ENCODE measurements at places on chromosomes 12 and 14. TPM values are rescaled to one million over a fixed set of nuclear protein-coding genes. Genes with fewer than 3 reads are reported as not detected.

SERPINA1 gene
- 77.8 TPM for total RNA-seq

LRTM2 gene
- not detected for total RNA-seq

- H3K4me3 ChIP-seq, result peak overlapping the region; percentile 35
These were observed 599 bp downstream of the PAPLN start for GRCh38 chr14:73237786-73238423.

DNA sequence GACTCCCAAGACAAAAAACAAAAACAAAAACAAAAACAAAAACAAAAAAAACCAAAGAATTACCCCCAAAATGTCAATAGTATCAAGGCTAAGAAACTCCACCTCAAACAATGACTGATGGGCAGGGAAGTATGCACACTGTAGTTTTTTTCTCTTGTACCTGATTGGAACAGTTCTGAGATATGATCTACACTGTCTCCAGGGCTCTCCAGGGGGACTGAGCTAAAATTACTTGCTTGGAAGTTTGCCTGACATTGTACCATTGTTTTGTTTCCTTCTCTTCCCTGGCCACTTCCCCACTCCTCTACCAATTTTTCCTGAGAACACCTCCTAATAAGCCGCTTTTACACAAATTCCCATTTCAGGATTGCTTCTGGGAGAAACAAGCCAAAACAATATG, 22.3 kb upstream of the CATSPERB start:
- H3K4me3 ChIP-seq, result no peak overlapping the region
- H3K27ac ChIP-seq, result peak overlapping the region; percentile 70
- H3K36me3 ChIP-seq, result no peaks in the 10 kb centered on the region
- no peak for DNase-seq
- H3K27me3 ChIP-seq, result no peaks in the 10 kb centered on the region

ACYP1 gene
- 8.3 TPM for total RNA-seq

DNA sequence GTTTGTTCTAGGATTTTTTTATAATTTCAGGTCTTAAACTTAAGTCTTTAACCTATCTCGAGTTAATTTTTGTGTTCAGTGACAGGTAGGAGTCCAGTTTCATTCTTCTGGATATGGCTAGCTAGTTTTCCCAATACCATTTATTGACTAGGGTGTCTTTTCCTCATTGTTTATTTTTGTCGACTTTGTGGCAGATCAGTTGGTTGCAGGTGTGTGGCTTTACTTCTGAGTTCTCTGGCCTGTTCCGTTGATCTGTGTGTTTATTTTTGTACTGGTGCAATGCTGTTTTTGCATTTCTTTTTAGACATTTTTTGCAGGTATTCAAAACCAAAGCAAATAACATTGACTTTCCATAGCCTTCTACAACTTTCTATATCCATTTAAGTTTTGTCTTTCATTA, 121.7 kb downstream of the ETNK1 start:
- no peaks in the 10 kb centered on the region for H3K36me3 ChIP-seq
- DNase-seq, result no peak
- H3K27ac ChIP-seq, result no peak overlapping the region
- H3K27me3 ChIP-seq, result no peaks in the 10 kb centered on the region
- H3K4me3 ChIP-seq, result no peak overlapping the region
- no peaks in the 10 kb centered on the region for H3K4me1 ChIP-seq

- H3K4me3 ChIP-seq, result no peak overlapping the region
- H3K27ac ChIP-seq, result no peak overlapping the region
- no peaks in the 10 kb centered on the region for H3K4me1 ChIP-seq
- H3K27me3 ChIP-seq, result no peaks in the 10 kb centered on the region
- no peaks in the 10 kb centered on the region for H3K36me3 ChIP-seq
- DNase-seq, result no peak
These were observed 119.0 kb upstream of the RASSF8 start for GRCh38 chr12:25839470-25839869.

DNA sequence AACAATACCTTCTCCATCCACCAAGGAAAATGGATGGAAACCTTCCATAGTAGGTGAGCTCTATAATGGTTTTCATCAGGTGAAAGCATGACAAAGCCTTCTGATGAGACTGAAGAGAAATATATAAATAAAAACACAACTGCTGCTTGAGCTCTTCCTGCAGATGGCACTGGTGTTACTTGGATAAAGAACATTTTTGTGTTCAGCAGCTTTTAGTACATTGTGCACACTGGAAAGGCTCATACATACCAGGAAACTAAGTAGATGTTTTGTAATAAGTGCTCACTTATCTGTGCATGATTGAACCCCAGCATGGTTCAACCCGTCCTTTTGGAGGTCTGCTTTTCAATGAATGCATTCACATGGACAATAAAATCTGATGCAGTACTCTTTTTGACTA, 357.3 kb upstream of the MIS18BP1 start:
- H3K27ac ChIP-seq, result no peak overlapping the region
- no peak for DNase-seq
- no peak overlapping the region for H3K4me3 ChIP-seq
- H3K36me3 ChIP-seq, result no peaks in the 10 kb centered on the region
- no peaks in the 10 kb centered on the region for H3K4me1 ChIP-seq

- DNase-seq, result no peak
- H3K4me3 ChIP-seq, result no peak overlapping the region
- H3K27ac ChIP-seq, result no peak overlapping the region
- H3K4me1 ChIP-seq, result peaks cover 20% of the 10 kb centered on the region
- no peaks in the 10 kb centered on the region for H3K27me3 ChIP-seq
These were observed 42.9 kb upstream of the NR2C1 start for GRCh38 chr12:95116341-95116740.

DNA sequence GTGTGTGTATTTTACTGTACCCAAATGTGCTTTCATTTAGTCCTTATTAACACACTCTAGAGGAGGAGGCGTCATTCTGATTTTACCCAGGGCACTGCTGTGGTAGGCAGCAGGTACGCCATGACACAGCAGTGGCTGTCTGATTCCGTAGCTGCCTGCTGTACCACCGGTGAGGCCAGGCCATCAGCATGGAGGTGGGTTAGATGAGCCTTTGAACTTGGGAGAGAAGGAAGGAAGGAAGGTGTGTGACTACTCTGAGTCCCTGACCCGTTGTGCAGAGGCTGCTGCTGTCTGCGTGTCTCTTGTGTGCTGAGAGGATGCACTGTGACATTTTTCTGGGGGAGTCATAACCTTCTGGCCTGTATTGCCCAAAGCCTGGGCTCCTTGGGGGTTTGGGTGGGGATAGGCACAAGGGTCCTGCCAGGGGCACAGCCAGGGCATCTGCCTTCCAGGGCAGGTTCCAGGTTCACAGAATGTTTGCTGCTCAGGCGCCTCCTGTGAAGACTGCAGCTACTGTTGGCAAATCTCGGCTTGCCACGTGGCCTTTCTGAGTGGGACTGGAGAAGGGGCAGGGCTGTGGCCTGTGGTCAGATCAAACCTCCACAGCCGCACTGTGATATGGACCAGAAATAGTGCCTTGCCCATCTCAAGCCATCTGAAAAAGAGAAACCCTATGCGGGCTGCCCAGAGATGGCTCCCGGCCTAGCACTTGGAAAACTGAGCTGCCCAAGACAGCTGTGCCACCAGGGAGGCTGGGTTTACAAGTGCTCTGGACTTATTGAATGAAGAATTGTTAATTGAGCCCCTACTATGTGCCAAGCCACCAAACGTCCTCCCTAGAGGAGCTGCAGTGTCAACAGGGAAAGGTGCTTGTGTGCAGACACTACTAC, 47.1 kb downstream of the MLXIP start:
- peaks cover 45% of the 10 kb centered on the region for H3K4me1 ChIP-seq
- no peak overlapping the region for H3K4me3 ChIP-seq
- peaks cover 16% of the 10 kb centered on the region for H3K36me3 ChIP-seq

GRCh38 chr12:124403273-124403672, 108.4 kb downstream of the RFLNA start:
- peaks cover 5% of the 10 kb centered on the region for H3K4me1 ChIP-seq
- no peak for DNase-seq
- no peak overlapping the region for H3K27ac ChIP-seq
- H3K36me3 ChIP-seq, result no peaks in the 10 kb centered on the region

GRCh38 chr12:71315328-71315985, 124.1 kb upstream of the LGR5 start:
- H3K27ac ChIP-seq, result no peak overlapping the region
- H3K4me1 ChIP-seq, result no peaks in the 10 kb centered on the region
- DNase-seq, result no peak
- H3K36me3 ChIP-seq, result no peaks in the 10 kb centered on the region
- no peak overlapping the region for H3K4me3 ChIP-seq

- peaks cover 18% of the 10 kb centered on the region for H3K4me1 ChIP-seq
- H3K27ac ChIP-seq, result no peak overlapping the region
- H3K27me3 ChIP-seq, result no peaks in the 10 kb centered on the region
- no peak for DNase-seq
These were observed 1.2 kb upstream of the PTGER2 start for GRCh38 chr14:52312931-52313355.

GRCh38 chr12:122858591-122859302, 23.5 kb downstream of the HIP1R start:
- no peak overlapping the region for H3K4me3 ChIP-seq
- peaks cover 42% of the 10 kb centered on the region for H3K4me1 ChIP-seq
- H3K27me3 ChIP-seq, result no peaks in the 10 kb centered on the region

GRCh38 chr12:106136263-106136662, 2.5 kb downstream of the NUAK1 start:
- peak; percentile 82 for DNase-seq
- no peak overlapping the region for H3K4me3 ChIP-seq
- peak overlapping the region; percentile 4 for H3K27ac ChIP-seq
- H3K36me3 ChIP-seq, result no peaks in the 10 kb centered on the region

TRHDE gene
- 10.9 TPM for total RNA-seq

- H3K36me3 ChIP-seq, result no peaks in the 10 kb centered on the region
- DNase-seq, result no peak
- H3K27me3 ChIP-seq, result no peaks in the 10 kb centered on the region
- no peak overlapping the region for H3K27ac ChIP-seq
- no peak overlapping the region for H3K4me3 ChIP-seq
These were observed 1.9 kb downstream of the TRIM9 start for GRCh38 chr14:51092965-51093364.

- no peaks in the 10 kb centered on the region for H3K27me3 ChIP-seq
- H3K4me1 ChIP-seq, result peaks cover 45% of the 10 kb centered on the region
- no peaks in the 10 kb centered on the region for H3K36me3 ChIP-seq
- peak overlapping the region; percentile 95 for H3K27ac ChIP-seq
These were observed 1.4 kb downstream of the ACTN1 start for GRCh38 chr14:68977718-68978171.

- peaks cover 32% of the 10 kb centered on the region for H3K4me1 ChIP-seq
- H3K27me3 ChIP-seq, result no peaks in the 10 kb centered on the region
- no peak overlapping the region for H3K27ac ChIP-seq
These were observed 10.4 kb downstream of the FGD6 start for GRCh38 chr12:95206916-95207315.

DNA sequence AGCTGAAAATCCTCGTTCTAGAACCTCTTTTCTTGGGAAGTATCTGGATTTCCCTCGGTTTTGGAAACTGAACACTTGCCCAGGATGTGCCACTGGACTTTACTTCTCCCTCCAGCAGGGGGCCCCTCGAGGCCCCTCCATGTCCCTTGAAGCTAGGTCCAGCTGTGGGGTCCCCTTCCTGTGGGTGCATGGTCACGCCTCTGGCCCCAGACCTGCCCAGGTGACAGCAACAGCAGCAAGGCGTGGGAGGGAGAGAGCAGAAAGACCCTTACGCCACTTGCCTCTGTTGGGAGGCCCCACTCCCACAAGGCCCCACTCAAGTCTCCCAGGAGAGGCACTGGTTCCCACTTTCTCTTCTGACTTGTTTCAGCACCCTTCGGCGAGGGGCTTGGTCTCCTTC, 3.1 kb downstream of the SLC25A29 start:
- H3K4me1 ChIP-seq, result peaks cover 45% of the 10 kb centered on the region
- H3K27ac ChIP-seq, result no peak overlapping the region
- no peaks in the 10 kb centered on the region for H3K27me3 ChIP-seq
- peak; percentile 31 for DNase-seq

NINJ2 gene
- 0.78 TPM for total RNA-seq

LBHD2 gene
- not detected for total RNA-seq

DNA sequence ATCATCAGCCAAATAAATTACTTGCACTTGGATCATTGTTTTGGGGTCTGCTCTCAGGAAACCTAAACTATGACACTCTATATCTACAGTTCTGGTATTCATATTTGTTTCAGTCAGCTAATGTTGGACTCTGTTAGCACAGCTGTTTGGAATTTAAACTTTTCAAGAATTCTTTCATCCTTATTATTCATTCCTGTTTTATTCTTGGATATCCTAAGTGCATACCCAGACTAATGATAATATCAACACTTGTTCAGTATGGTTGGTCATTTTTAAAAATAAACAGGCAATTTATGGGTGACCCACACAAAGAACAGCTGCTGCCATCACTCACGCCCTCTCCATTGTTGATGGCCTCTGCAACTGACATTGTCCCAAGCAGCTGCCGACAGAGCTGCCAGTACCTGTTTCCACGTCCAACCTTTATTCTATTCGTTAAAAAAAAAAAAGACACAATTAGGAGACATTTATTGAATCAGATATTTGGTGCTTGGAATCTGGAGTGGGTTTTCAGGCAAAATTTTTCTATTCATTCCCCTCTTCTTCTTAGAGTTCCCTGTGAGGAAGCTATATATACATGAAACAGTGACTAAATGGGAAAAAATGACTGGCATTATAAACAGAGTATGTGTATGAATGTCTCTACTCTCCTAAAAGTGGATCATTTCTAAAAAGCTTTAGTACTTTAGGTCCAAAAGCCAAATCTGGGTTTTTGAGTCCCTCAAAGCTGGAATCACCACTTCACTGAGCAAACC, 252.1 kb upstream of the NAV3 start:
- no peaks in the 10 kb centered on the region for H3K36me3 ChIP-seq
- no peaks in the 10 kb centered on the region for H3K4me1 ChIP-seq
- no peaks in the 10 kb centered on the region for H3K27me3 ChIP-seq
- no peak for DNase-seq

ANO2 gene
- total RNA-seq, result 2.1 TPM

GRCh38 chr12:62848418-62848817, 86.5 kb downstream of the PPM1H start:
- peaks cover 7% of the 10 kb centered on the region for H3K4me1 ChIP-seq
- H3K27ac ChIP-seq, result no peak overlapping the region
- no peak for DNase-seq

DLGAP5 gene
- total RNA-seq, result not detected

DNA sequence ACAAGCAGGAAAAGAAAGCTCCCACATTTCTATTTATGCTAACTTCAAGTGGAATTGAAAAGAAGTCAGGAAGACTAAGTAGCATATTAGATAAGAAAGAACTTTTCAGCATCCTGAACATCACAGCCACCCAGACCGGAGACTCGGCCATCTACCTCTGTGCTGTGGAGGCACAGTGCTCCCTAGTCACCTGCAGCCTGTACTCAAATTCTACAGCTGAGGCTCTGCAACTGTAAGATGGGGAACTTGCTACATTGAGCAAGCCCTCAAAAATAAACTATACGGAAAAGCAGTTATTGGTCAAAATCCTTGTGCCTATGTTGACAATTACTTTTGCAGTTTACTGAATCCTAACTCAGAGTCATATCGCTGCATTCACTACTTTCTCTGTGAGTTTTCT, 361.9 kb downstream of the DAD1 start:
- H3K4me1 ChIP-seq, result no peaks in the 10 kb centered on the region
- H3K4me3 ChIP-seq, result no peak overlapping the region
- no peak for DNase-seq
- H3K36me3 ChIP-seq, result no peaks in the 10 kb centered on the region

ERP29 gene
- total RNA-seq, result 50.8 TPM

CLEC4D gene
- not detected for total RNA-seq

GRIP1 gene
- 17.8 TPM for total RNA-seq

GRCh38 chr12:7221486-7221885, 32.0 kb downstream of the PEX5 start:
- H3K4me1 ChIP-seq, result no peaks in the 10 kb centered on the region
- DNase-seq, result no peak
- no peaks in the 10 kb centered on the region for H3K36me3 ChIP-seq
- no peaks in the 10 kb centered on the region for H3K27me3 ChIP-seq
- H3K27ac ChIP-seq, result no peak overlapping the region

All from body of pancreas (tissue), 4 donors.